ENCODE measurements at places on chromosomes 2 and 18. TPM values are rescaled to one million over a fixed set of nuclear protein-coding genes. Genes with fewer than 3 reads are reported as not detected.

UNC80 gene
- 2.8 TPM for polyA plus RNA-seq

ALLC gene
- polyA plus RNA-seq: not detected

OR6B2 gene
- not detected for polyA plus RNA-seq

PLGLB2 gene
- polyA plus RNA-seq: 8.8 TPM

ANO7 gene
- polyA plus RNA-seq: 1.7 TPM

SAG gene
- 0.04 TPM for polyA plus RNA-seq

VIL1 gene
- 20.6 TPM for polyA plus RNA-seq

SIGLEC15 gene
- polyA plus RNA-seq: 0.81 TPM

STAT1 gene
- 141 TPM for polyA plus RNA-seq

PXDN gene
- 191 TPM for polyA plus RNA-seq

ADCYAP1 gene
- polyA plus RNA-seq: not detected

CACNB4 gene
- polyA plus RNA-seq: 5.9 TPM

POTEE gene
- polyA plus RNA-seq: 0.07 TPM

TBR1 gene
- polyA plus RNA-seq: not detected

HNRNPLL gene
- polyA plus RNA-seq: 71.9 TPM

CFAP65 gene
- 0.27 TPM for polyA plus RNA-seq

CDH20 gene
- 4.0 TPM for polyA plus RNA-seq

GPAT2 gene
- 3.6 TPM for polyA plus RNA-seq

PPP1R1C gene
- 1.5 TPM for polyA plus RNA-seq

KCNIP3 gene
- 18.3 TPM for polyA plus RNA-seq

PDE1A gene
- polyA plus RNA-seq: 23.3 TPM

SPP2 gene
- not detected for polyA plus RNA-seq

SERPINB12 gene
- not detected for polyA plus RNA-seq

MARCHF4 gene
- 0.08 TPM for polyA plus RNA-seq

PRPF40A gene
- 144 TPM for polyA plus RNA-seq

CRYGC gene
- polyA plus RNA-seq: not detected

APLF gene
- polyA plus RNA-seq: 3.3 TPM

MBP gene
- polyA plus RNA-seq: 23.3 TPM

COL3A1 gene
- polyA plus RNA-seq: 802 TPM

TCF4 gene
- polyA plus RNA-seq: 60.9 TPM

LRP2 gene
- polyA plus RNA-seq: 150 TPM

RTP5 gene
- not detected for polyA plus RNA-seq

CDKL4 gene
- 1.3 TPM for polyA plus RNA-seq

PAX3 gene
- polyA plus RNA-seq: not detected

OTOS gene
- 0.32 TPM for polyA plus RNA-seq

CD207 gene
- polyA plus RNA-seq: 0.06 TPM

ACTR1B gene
- 54.2 TPM for polyA plus RNA-seq

IHH gene
- polyA plus RNA-seq: 1.7 TPM

ACADL gene
- polyA plus RNA-seq: 20.3 TPM

EFEMP1 gene
- 103 TPM for polyA plus RNA-seq

MAP2 gene
- 25.1 TPM for polyA plus RNA-seq

ATP6V1C2 gene
- 7.1 TPM for polyA plus RNA-seq

PTMA gene
- 2,285 TPM for polyA plus RNA-seq

MC5R gene
- polyA plus RNA-seq: 0.11 TPM

LRRTM4 gene
- 1.1 TPM for polyA plus RNA-seq

LONRF2 gene
- 4.9 TPM for polyA plus RNA-seq

RND3 gene
- 47.9 TPM for polyA plus RNA-seq

MAPK4 gene
- polyA plus RNA-seq: 8.5 TPM

PLEKHB2 gene
- polyA plus RNA-seq: 90.3 TPM

KIAA2012 gene
- 0.11 TPM for polyA plus RNA-seq

EVX2 gene
- 0.05 TPM for polyA plus RNA-seq

SERPINB4 gene
- not detected for polyA plus RNA-seq

SKA1 gene
- polyA plus RNA-seq: 5.7 TPM

SCN7A gene
- polyA plus RNA-seq: 10.6 TPM

ASB18 gene
- 0.09 TPM for polyA plus RNA-seq
